Endothelial cell of umbilical vein (primary cell): ENCODE measurements at places on chromosomes 1 and 21. TPM values are rescaled to one million over a fixed set of nuclear protein-coding genes. Genes with fewer than 3 reads are reported as not detected.

DNA sequence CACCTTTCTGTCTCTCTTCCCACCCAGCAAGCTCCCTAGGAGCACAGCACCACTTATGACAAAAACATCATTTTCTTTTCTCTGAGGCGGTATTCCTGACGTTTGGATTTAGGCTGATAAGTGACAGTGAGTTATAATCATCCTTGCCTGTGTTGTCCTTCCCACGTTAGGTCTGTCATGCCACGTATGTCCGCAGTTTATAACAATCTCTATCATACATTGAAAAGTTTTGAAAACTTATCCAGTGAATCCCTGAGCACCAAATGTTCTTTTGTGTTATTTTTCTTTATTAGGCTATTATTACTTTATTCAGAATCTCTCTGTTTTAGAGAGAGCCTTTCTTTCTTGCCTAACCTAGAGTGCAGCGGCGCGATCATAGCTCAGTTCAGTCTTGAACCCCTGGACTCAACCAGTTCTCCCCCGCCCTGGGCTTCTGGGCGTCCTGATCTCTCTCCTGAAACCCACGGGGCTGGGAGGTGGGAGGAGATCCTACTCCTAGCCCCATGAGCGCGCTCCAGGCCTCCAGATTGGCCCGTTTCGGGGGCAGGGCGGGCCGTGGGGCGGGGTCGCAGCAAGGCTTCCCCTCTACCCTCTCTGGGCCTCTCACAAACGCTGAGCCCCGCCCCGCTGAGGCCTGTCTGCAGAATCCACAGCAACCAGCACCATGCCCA lies at the start of gene GSTM2:
GSTM2 (plus strand) TSS at position 606 of the 671 bp plus-strand sequence; CDS start at position 665, 59 bp downstream.
- DNase-seq, result peak; percentile 85

DNA sequence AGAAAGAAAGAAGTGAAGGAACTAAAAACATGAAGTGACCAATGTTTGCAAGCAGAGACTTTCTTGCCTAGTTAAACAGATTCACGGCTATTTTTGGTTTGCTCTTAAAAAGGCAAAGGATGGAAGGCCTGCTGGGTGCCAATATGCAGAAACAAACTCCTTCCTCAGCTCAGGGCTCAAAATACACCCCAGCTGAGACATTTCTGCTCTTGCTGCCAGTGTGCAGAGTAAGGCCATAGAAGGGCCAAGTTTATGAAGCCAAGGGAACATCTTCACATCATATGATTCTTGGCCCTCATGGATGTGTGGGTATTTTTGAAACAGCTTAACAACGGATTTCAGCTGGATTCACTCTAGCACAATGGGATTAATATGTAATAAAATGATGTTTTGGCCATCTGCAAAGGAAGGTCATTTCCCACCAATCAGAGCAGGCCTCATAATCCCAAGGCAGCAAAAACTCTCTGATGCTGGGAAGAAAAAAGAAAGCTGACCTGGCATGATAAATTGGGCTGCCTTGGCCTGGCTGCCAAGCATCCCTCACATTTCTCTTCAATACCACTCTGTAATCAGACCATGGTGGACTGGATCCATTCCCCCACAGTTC lies 70.7 kb downstream of the CAPZB start:
- no peak for DNase-seq

The S100A2 gene
- 4.0 and 4.4 TPM in 2 replicates for total RNA-seq

The ADCY10 gene
- total RNA-seq, result not detected in 2 replicates
